ENCODE measurements at places on chromosomes 7 and 10. TPM values are rescaled to one million over a fixed set of nuclear protein-coding genes. Genes with fewer than 3 reads are reported as not detected.

NMT2 gene
- total RNA-seq = 6.7 TPM

SPDYE3 gene
- not detected for total RNA-seq

ACSL5 gene
- total RNA-seq = 63.2 TPM

CLCN1 gene
- not detected for total RNA-seq

SP8 gene
- total RNA-seq = not detected

CALHM3 gene
- total RNA-seq = 0.30 TPM

CNNM1 gene
- 0.55 TPM for total RNA-seq

FKBP6 gene
- not detected for total RNA-seq

SCRN1 gene
- 45.5 TPM for total RNA-seq

SPDYE5 gene
- not detected for total RNA-seq

PDE1C gene
- total RNA-seq = 12.7 TPM

RASA4 gene
- total RNA-seq = 28.1 TPM

NKX2-3 gene
- not detected for total RNA-seq

NUTM2D gene
- 5.7 TPM for total RNA-seq

WEE2 gene
- total RNA-seq = not detected

CUZD1 gene
- total RNA-seq = 1.1 TPM

BAMBI gene
- 2.8 TPM for total RNA-seq

AGR2 gene
- 6.3 TPM for total RNA-seq

ACTL6B gene
- not detected for total RNA-seq

SLC18A2 gene
- 0.20 TPM for total RNA-seq

PON1 gene
- total RNA-seq = 0.59 TPM

WDR86 gene
- total RNA-seq = 17.4 TPM

RNF133 gene
- 1.0 TPM for total RNA-seq

IQUB gene
- 0.67 TPM for total RNA-seq

PODXL gene
- 89.8 TPM for total RNA-seq

MTERF1 gene
- 7.9 TPM for total RNA-seq

INMT gene
- total RNA-seq = 347 TPM

SPDYE6 gene
- not detected for total RNA-seq

LRIT1 gene
- total RNA-seq = not detected

SPDYE16 gene
- total RNA-seq = 1.0 TPM

TMEM243 gene
- 91.1 TPM for total RNA-seq

AZGP1 gene
- 35.6 TPM for total RNA-seq

CALML3 gene
- not detected for total RNA-seq

KLF14 gene
- total RNA-seq = 0.15 TPM

UCMA gene
- not detected for total RNA-seq

NKX1-2 gene
- not detected for total RNA-seq

ANAPC16 gene
- total RNA-seq = 110 TPM

ADAM22 gene
- 2.4 TPM for total RNA-seq
